ENCODE measurements at places on chromosomes 13 and 19. TPM values are rescaled to one million over a fixed set of nuclear protein-coding genes. Genes with fewer than 3 reads are reported as not detected.

- no peak for DNase-seq
Measured at GRCh38 chr13:56530096-56530495, 610.6 kb upstream of the PRR20A start.

- no peak for DNase-seq
Measured at GRCh38 chr19:43224855-43225253, 19.4 kb upstream of the PSG4 start.

- DNase-seq = no peak
Measured at GRCh38 chr13:36850790-36851438, 31.9 kb downstream of the RFXAP start.

DNA sequence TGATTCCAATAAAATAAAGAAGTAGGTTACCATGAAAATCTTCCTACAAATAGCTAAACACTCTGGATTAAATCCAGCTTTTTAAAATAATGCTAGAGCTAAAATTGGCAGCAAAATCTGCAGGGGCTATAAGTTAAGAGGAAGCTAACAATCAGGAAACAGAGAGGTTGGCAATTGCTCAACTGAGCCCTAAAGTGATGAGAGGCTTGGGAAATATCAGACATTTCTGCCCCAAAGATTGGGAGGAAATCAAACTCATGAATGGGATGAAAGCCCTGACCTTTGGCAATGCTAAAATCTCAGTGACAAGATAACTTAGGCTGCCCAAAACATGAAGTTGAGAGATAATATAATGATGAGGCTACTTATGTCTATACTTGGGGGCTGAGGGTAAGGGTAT, 1437.9 kb downstream of the EFNB2 start:
- no peak for DNase-seq

DNA sequence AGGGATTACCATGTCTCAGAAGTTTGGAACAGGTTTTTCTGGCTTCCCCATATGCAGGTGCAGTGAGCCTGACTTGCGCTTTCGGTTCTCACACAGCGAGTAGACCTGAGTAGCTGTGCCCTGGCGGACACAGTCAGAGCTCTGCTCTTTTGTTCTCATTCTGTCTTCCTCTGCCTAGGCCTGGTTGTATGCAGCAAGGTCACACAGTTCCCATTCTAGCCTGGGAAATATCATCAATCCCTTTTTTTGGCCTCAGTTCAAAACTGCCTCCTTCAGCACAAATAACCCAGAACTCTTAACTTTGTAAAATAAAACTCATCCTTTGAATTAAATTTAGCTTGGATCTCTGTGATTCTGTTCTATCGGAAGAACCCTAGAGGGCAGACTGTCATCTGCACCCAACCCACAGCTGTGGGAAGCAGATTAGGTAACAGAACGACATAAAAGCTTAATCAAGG, 10.2 kb downstream of the OXGR1 start:
- DNase-seq = no peak

- DNase-seq = no peak
Measured at GRCh38 chr13:90375851-90376250, 971.6 kb upstream of the MIR17HG start.

- no peak for DNase-seq
Measured at GRCh38 chr13:100363874-100364273, 224.7 kb downstream of the GGACT start.

GRCh38 chr19:46355234-46356148, 8.6 kb downstream of the PPP5C start:
- DNase-seq = no peak

ZNF93 gene
- 23.3 TPM for total RNA-seq

ZNF112 gene
- total RNA-seq = 14.0 TPM
